Stimulated activated CD4-positive, alpha-beta T cell treated with anti-CD3 and anti-CD28 coated beads, Interleukin-4, amount 100 ng/mL, for 48 hours (primary cell): ENCODE measurements at places on chromosomes 2 and 18.

- DNase-seq, result peak; percentile 57
These were observed 83.9 kb downstream of the ARHGEF4 start for GRCh38 chr2:130920415-130921163.

GRCh38 chr2:30273574-30273929 is 42.2 kb downstream of the LBH start:
- no peak for DNase-seq

DNA sequence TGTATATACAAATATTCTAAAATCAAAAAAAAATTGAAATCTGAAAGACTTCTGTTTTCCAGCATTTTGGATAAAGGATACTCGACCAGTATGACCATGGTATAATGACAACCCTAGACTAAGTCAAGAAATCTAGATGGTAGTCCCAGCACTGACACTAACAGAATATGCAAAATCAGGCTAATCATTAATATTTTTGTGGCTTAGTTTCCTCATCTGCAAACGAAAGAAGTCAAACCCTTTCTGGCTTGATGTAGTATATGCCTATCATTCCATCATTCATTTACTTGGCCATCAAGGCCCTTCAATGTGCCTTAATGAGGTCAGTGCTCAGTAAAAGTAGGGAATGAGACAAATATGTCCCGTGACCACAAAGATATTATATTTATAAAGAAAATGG is 83.5 kb downstream of the NCKAP5 start:
- DNase-seq, result no peak

GRCh38 chr2:71129902-71130151 is 202 bp downstream of the MCEE start:
- DNase-seq, result no peak

DNA sequence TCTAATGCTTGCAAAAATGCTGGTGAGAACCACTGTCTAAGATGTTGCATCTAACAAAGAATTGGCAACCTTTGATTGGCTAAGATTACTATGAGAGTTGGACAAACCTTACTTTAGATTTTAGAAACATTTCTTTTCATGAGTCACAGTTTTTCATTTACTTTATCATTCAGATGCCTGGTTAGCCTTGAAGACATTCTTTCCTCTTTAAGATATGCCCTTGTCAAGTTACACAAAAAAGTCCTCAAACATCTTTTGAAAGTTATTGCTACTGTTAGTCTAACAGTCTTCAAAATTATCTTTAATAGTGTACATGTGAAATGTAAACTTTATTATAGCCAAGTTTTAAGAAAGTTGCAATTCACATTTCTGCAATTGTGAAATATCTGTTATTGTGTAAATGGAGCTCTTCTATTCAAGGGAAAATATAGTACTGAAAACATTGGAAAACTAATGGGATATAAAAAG is 276.3 kb downstream of the RND3 start:
- no peak for DNase-seq

- DNase-seq, result no peak
These were observed 134.6 kb downstream of the MBD2 start for GRCh38 chr18:54089749-54090459.

DNA sequence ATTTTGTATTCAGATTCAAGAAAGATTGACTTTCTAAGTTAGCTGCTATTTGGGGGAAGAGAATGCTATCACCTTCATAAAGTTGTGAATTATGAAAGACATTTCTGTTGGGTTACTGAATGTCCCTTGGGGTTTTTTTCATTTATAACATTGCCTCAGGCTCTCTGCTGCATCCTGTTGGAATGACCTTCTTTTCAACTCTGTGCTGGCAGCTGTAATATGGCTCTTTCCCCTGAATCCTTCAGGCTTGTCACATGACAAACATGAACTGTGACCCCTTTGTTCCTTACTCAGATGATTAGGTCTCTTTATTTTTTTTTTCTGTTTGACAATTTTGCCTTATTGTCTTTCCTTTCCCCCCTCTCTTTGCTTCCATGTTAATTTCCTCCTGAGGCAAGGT is 159.8 kb downstream of the TAF4B start:
- DNase-seq, result no peak

DNA sequence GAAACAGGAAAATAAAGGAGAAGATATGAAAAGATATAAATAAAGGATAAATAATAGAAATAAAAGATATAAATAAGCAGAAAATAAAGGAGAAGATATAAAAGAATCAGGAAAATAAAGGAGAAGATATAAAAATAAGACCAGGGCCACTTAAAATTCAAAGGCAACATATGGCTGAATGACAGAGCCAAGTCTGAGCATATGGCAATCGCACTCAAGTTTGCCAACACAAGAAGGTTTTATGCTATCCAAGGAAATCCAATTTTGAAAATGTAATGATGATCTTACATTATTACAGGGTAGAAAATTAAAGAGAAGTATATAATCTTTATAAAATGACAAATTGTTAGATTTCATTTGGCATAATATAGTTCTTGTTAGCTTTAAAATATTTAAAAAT is 33.6 kb downstream of the USP40 start:
- no peak for DNase-seq

DNA sequence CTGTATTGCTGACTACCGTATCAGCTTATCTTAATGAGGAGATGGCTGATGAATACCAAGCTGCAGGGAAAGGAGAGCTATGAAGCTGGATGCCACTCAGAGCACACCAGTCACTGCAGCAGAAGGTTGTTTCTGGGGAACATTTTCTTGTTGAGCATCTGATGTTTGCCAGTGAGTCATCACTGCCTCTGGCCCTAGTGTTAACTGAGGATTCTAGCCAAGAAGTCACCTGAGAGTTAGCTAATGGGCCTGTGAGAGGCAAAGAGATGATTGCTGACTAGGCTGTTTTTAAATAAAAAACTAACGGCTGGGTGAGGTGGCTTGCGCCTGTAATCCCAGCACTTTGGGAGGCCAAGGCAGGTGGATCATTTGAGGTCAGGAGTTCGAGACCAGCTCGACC is 37.9 kb downstream of the CCDC150 start:
- DNase-seq, result no peak

GRCh38 chr2:74052732-74053710 is 68.3 kb downstream of the TET3 start:
- no peak for DNase-seq

- no peak for DNase-seq
These were observed 2.5 kb downstream of the GYPC start for GRCh38 chr2:126658319-126658904.

- no peak for DNase-seq
These were observed 123.1 kb upstream of the CAB39 start for GRCh38 chr2:230589497-230590015.

- DNase-seq, result no peak
These were observed 41.1 kb downstream of the STAT1 start for GRCh38 chr2:190972846-190973245.

DNA sequence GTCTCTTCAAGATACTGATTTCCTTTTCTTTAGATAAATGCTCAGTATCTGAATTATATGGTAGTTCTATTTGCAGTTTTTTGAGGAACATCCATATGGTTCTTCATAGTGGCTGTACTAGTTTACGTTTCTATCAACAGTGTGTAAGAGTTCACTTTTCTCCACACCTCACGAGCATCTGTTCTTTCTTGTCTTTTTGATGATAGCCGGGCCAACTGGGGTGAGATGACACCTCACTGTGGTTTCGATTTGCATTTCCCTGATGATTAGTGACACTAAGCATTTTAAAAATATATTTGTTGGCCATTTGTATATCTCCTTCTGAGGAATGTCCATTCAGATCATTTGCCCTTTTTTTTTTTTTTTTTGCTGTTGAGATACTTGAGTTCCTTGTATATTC is 458.8 kb downstream of the SETBP1 start:
- DNase-seq, result no peak

DNA sequence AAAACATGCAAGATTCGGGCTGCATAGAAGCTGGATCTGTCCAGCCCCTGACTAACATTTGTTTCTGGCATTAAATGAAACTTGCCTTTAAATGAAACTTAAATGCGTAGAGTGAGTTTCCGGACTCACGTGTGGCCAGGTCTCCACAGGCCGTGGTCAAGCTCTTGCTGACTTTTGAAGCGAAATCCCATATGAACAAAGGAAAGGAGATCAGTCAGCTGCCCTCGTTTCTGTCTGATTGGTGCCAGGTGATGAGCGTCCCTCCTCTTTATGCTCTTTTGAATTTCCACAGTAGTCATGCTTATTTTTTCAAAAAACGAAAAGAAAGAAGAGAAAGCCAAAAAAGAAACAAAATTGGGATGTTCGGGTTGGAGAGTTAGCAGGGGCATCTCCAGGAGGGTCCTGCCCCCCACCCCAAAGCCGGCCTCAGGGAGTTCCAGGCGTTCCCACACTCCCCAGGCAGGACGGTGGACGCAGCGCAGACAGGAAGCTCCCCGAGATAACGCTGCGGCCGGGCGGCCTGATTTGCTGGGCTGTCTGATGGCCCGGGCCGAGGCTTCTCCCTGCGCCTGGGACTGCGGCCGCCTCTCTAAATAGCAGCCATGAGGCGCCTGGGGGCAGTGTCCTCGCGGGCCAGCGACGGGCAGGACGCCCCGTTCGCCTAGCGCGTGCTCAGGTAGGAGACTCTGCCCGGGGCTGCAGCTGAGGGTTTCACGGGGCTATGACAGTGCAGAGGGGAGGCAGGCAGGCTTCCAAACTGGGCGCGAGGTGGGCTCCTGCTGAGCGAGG is at the start of gene COLEC11:
Gene COLEC11 (plus strand): TSS at position 620 of the 789 bp plus-strand sequence. CDS start 9,229 bp downstream, outside the sequence.
- no peak for DNase-seq

- DNase-seq, result no peak
These were observed 272.5 kb upstream of the PARD3B start for GRCh38 chr2:204272610-204273287.
